ENCODE measurements at places on chromosomes 13 and 19. TPM values are rescaled to one million over a fixed set of nuclear protein-coding genes. Genes with fewer than 3 reads are reported as not detected.

Gene SMAD9
- 16.6 TPM for total RNA-seq

Gene NKPD1
- 0.69 TPM for total RNA-seq

Gene NLRP4
- total RNA-seq = under 0.01 TPM

Gene TMEM86B
- total RNA-seq = 0.92 TPM

Gene ERF
- total RNA-seq = 10.4 TPM

Gene RXFP2
- total RNA-seq = 0.69 TPM

Gene PRODH2
- not detected for total RNA-seq

Gene ATG4D
- 15.9 TPM for total RNA-seq

Gene MADCAM1
- total RNA-seq = 2.8 TPM

Gene SKA3
- total RNA-seq = 18.0 TPM

Gene OVOL3
- total RNA-seq = not detected

Measured in diencephalon (tissue), 1 donor.